AG04450 (cell line): ENCODE measurements at places on chromosomes 16 and 17.

GRCh38 chr16:27317320-27317719, 3.5 kb downstream of the IL4R start:
- DNase-seq = no peak

GRCh38 chr17:27380551-27380950, 75.7 kb upstream of the KSR1 start:
- no peak for DNase-seq

DNA sequence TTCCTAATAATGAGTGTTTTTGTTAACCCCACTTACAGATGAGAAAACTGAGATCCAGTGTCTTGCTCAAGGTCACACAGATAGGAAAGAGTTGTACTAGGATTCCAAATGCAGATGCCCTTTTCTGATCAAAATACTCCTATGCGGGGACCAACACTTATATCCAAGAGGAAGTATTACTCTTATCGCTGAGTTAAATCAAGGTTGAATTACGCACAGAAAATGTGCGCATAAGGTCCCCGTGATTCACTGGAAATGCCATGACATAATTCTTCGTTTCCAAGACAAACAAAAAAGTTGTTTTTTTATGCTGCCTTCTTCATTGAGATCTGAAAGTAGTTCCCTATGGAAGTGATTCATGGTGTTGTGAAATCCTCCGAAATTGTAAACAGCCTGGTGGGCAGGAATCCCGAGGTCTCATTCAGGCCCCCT, 463.8 kb upstream of the HSBP1 start:
- DNase-seq = peak; percentile 36

- no peak for DNase-seq
Observed at GRCh38 chr16:78775161-78775561, 675.7 kb downstream of the WWOX start.
